Karpas-422 (cell line): ENCODE measurements at places on chromosomes 7 and 10.

GRCh38 chr10:16445770-16446469 is 9.1 kb downstream of the PTER start:
- no peak for DNase-seq

- no peak for DNase-seq
These were observed 55.3 kb downstream of the TBATA start for GRCh38 chr10:70729763-70730357.

- DNase-seq, result no peak
These were observed 8.8 kb downstream of the DPYSL4 start for GRCh38 chr10:132195366-132196075.

GRCh38 chr7:87877366-87878040 is 1.2 kb downstream of the DBF4 start:
- DNase-seq, result peak; percentile 48

GRCh38 chr10:34469446-34469845 is 345.6 kb downstream of the PARD3 start:
- no peak for DNase-seq

GRCh38 chr7:143238289-143238980 is 16.6 kb downstream of the TAS2R40 start:
- no peak for DNase-seq

DNA sequence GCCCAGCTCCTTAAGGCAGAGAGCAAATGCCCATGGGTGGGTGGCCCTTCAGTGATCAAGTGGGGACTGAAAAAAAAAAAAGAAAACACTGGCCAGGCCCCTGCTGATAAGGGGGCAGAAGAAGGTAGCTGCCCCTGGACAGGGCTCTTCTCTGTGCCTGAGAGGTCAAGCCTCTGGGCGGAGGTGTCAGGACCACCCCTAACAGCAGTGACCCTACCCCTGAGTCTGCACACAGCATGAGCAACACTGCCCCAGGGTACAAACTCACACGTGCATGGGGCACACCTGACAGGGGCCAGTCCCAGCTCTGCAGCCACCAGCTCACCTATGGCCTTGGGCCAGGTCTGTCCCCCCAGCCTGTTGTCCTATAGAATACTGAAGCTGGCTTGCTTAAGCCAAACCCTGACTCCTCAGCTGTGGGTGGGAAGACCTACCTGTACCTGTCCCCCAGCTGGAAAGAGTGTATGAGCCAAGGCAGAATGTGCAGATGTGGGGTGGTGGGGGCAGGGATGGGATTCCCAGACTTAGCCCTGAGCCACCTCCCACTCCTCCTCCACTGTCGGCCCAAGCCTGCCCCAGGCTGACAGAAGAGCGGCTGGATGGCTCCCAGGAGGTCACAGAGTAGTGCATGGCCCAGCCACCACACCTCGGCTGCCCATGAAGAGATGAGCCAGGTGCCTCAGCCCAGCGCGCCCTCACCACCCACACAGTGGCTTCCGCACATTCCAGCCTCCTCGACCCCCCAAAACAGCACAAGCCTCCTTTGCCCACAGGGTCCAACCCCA is 23.7 kb downstream of the KCNH2 start:
- no peak for DNase-seq

DNA sequence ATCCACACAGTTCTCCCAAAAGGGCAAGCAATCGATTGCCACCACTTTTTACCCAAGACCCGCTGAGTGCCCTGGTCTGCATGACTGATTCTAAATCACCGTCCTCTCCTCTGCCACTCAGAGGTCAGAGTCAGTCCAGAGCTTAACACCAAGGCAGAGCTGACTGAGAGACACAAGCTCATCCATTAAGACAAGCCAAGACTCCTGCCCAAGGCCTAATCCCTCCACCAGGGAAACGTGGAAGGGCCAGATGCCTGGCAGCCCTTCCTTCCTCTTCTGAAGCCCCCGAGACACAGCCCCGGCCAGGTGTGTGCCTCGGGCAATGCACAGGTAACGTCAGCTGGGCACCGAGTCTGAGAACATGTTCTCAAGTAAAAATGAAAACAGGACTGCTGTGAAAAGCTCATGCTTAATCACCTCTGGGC is 51.7 kb downstream of the DIP2C start:
- no peak for DNase-seq

- no peak for DNase-seq
These were observed 75.9 kb upstream of the ARID5B start for GRCh38 chr10:61825628-61826027.

DNA sequence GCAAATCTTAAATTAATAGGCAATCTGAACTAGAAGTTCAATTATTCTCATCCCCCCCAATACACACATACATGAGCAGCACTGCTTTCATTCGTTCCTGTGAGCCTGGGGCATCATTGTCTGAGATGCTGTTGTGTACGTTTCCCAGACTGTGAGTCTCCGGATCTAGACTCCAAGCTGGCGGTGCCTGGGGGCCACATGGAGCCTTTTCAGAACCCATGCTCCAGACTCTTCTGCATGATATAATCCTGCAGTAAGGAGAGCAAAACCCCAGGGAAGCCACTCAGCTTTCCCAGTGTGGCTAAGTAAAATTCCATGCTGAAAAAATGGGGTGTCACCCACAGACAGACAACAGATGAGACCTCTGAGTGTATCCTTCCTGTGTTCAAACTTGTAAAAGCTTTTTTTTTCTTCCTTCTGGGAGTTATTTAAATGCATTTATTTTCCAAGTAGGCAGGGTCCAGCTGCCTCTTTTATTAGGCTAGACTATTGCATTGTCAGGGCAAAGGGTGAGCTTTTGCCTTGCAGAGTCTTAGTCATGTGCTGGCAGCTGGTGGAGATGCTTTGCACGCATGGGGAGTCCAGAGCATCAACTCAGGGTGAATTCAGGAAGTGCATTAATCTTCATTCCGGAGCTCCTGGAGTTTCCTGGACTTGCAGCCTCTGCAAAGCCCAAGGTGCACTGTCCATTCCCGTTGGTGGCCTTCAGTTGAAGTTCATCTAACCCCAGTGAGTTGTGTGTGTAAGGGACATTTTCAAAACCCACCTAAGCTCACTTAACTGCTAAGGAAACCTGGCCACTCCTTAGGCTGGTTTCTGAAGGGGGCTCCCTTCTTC is 185.7 kb upstream of the ADO start:
- DNase-seq, result peak; percentile 83

DNA sequence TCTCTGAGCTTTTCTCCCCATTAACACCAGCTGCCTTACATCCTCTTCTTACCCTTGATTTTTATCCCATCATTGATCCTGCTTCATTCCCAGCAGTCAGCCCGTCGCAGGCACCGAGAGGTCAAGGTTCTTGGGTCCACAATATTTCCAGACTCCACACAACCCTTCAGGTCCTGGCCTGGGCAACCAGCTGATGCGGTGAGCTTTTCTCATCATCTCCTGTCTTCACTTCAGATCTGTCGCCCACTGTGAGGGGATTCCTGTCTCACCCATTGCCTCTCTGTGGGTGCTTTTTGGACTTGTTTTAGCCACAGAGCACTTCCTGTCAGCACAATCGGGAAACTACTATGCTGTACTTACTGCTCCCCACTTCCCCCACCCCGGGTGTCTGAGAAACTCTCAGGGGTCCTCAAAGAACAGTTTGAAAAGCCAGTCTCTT is 8.4 kb upstream of the PVRIG start:
- no peak for DNase-seq

GRCh38 chr7:517774-518629 is 1.6 kb downstream of the PDGFA start:
- DNase-seq, result no peak

GRCh38 chr7:46208635-46209525 is 287.8 kb upstream of the IGFBP3 start:
- no peak for DNase-seq

DNA sequence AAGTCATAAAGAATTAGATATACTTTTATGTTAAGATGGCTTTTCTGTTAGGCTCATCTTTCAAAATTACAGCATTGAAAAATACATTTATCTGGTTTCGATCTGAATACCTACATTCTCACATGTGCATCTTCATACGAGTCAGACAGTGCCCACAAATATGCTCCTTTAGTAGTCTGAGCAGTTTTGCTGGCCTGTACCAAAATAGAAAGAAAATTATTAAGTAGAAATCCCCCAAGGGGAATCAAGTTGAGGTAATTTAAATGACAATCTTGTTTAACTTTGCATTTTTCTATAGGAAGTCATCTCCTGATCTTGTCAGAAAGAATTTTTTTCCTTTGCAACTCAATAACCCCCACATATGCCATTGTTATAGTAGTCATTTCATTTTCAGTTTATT is 287.4 kb upstream of the SEMA3D start:
- no peak for DNase-seq

DNA sequence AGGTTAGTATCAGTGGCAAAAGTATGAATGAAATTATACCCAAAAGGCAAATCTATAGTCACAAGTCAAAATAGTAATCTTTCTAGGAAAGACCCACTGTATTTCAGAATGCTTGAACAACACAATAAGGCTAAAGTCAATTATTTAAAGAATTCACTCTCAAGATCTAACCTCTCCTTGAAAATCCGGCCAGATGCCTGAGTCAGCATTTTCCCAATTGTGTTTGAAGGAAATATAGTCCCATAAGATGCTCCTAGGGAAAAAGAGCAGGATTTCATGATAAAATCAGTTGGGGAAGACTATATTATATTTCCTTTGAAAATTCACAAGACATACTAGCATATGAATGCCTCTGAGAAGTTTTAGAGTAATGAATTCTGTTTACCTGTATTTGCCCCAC is 1075.0 kb downstream of the GRM8 start:
- DNase-seq, result no peak

DNA sequence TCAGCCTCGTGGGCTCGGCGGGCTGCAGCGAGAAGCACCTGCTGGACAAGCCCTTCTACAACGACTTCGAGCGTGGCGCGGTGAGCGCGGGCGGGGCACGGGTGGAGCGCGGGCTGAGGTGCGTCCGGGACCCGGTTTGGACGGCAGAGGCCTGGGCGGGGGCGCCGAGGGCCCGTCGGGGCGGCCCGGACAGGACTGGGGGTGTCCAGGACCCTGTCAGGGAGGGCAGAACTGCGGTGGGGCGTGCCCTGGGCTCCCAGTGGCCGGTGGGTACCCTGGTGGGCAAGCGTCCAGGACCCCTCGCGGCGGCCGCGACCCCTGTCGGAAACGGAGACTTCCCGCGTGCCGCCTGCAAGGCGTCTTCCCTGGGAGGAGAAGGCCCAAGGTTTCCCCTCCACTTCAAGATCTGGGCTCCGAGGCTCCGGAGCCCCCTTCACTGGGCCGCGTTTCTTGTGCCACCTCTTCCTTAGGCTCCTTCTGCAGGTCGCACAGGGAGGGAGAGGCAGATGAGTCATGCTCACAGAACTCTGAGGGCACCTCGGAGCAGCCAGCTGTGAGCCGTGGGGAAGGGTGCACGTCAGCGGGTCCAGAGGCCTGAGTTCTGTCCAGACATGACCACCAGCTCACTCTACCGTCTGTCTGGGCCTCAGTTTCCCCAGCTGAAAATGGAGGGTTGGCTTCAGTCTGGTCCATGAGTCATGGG is 485 bp downstream of the ALOX5 start:
- peak; percentile 75 for DNase-seq

- DNase-seq, result no peak
These were observed 966 bp downstream of the FBH1 start for GRCh38 chr10:5891009-5891408.

- DNase-seq, result no peak
These were observed 96.9 kb upstream of the PLXDC2 start for GRCh38 chr10:19719284-19719683.

DNA sequence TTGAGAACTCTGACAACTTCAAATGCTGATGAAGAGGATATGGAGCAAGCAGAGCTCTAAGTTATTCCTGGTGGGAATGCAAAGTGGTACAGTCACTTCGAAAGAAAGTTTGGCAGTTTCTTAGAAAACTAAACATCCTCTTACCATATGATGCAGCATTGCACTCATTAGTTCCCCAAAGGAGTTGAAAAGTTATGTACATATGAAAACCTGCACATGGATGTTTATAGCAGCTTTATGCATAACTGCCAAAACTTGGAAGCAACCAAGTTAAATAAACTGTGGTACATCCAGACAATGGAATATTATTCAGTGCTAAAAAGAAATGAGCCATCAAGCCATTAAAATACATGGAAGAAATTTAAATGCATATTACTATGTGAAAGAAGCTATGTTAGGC is 779.3 kb upstream of the COBL start:
- no peak for DNase-seq

- DNase-seq, result no peak
These were observed 35.0 kb upstream of the CPXM2 start for GRCh38 chr10:123926401-123927264.

GRCh38 chr7:30771880-30772425 is 736 bp downstream of the MINDY4 start:
- peak; percentile 50 for DNase-seq
